CD4-positive, alpha-beta T cell (primary cell): ENCODE measurements at places on chromosomes 7 and 10. TPM values are rescaled to one million over a fixed set of nuclear protein-coding genes. Genes with fewer than 3 reads are reported as not detected.

- DNase-seq: no peak
Observed at GRCh38 chr10:122112021-122112616, 123.2 kb downstream of the TACC2 start.

- DNase-seq: no peak
Observed at GRCh38 chr7:85021101-85021704, 165.7 kb downstream of the SEMA3D start.

Gene CLDN4
- total RNA-seq: 0.05 TPM

- no peak for DNase-seq
Observed at GRCh38 chr7:880450-880849, 4.1 kb downstream of the GET4 start.

Gene PITX3
- total RNA-seq: not detected

DNA sequence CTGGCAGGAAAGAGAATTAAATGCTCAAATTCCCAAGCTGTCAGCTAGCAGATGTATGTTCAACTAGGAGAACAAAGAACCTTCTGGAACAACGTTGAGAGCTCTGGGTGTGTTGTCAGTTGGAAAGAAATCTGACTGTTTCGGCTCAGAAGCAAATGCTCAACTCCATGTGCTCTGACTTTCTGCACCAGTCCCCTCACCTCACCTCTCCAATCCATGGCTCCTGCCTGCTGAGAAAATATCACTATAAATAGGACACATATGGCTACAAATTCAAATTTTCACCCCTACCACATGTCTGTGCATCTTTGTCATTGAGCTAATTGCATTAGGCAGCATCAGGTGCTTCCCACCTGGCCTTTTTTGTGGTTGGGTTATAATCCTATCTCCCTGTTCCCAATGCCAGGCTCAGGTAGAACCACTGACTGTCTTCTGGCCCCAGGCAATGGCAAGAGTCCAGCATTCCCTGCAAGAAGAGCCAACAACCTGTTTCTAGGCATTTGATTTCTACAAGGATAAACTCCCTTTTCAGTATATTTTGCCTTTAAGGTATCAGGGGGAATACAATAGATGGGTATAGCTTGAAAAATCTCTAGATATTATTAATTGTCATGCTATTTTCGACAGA, 142.6 kb upstream of the LSM8 start:
- DNase-seq: no peak

DNA sequence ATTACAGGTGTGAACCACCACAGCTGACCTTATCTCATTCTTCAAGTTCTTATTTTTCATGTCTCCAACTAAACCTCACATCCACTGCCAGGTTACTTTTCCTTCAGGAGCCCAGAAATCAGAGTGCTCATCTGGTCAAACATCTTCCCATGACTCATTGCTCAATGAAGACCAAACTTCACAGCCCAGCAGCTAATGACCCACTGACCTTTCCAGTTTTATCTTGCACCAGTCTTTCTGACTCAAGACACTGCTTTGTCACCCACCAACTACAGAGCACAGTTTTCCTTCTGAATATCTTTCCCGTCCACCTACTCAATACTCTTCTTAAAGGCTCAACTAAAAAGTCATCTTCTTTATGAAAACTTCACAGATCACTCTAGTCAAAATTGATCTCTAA, 245.1 kb downstream of the CHCHD3 start:
- DNase-seq: no peak

Gene GPRIN2
- total RNA-seq: not detected

DNA sequence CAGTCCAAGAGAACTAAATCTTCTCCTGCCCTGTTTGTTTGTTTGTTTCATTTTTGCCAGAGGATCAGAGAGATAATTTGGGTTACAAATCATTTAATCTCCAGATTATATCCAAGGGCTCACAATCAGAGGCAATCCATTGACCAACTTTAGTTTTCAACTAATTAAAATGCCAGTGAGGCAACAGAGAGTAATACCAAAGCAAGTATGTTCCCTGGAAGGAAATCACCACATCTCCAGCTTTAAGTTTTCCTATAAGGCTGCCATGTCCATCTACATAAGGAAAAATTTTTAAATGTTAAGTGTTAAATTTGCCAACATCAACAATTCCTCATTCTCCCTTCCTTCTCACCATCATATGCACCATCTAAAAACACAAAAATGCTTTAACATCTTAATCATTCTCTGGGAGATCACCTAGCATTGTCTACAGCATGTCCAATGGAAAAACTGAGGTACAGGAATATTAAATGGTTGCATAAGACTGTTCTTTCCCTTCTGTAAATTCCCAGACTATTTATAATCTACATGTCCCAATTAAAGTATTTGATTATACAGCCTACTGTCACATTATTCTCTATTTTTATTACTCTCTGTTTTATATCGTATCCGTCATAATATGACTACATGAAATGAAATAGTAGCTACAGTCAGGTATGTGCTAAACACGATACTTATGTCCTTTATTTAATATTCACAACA, 14.1 kb downstream of the USP54 start:
- DNase-seq: no peak

Gene OR2A42
- total RNA-seq: not detected
